Neuronal stem cell (in vitro differentiated cells): ENCODE measurements at places on chromosomes 13 and 19.

GRCh38 chr13:75309981-75310580 is 171.9 kb downstream of the TBC1D4 start:
- DNase-seq: no peak

- no peak for DNase-seq
Observed at GRCh38 chr13:110244071-110244830, 62.7 kb downstream of the COL4A1 start.

GRCh38 chr19:16849168-16849567 is 20.0 kb downstream of the SIN3B start:
- DNase-seq: no peak

GRCh38 chr19:14004619-14005348 is 1.3 kb downstream of the RFX1 start:
- no peak for DNase-seq

DNA sequence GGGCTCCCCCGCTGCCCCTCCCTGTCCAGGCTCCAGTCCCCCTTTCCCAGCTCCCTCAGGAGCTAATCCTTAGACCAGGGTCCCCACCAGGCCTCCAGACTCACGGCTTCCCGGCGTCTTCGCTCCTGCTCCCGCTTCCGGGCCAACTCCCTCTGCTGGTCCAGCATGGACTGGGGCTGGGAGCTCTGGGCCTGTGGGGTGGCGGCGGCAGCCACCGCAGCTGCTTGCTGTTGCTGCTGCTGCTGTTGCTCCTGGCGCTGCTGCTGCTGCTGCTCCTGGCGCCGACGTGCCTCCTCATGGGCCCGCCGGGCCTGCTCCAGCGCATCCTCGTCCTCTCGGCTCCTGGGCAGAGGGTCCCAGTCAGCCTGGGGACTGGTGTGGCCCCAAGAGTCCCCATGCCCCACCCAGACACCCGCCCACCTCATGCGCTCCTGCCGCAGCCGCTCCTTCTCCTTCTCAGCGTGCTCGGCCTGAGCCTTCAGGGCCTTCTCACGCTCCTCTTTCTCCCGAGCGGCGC is 6.4 kb upstream of the EPHX3 start:
- no peak for DNase-seq

DNA sequence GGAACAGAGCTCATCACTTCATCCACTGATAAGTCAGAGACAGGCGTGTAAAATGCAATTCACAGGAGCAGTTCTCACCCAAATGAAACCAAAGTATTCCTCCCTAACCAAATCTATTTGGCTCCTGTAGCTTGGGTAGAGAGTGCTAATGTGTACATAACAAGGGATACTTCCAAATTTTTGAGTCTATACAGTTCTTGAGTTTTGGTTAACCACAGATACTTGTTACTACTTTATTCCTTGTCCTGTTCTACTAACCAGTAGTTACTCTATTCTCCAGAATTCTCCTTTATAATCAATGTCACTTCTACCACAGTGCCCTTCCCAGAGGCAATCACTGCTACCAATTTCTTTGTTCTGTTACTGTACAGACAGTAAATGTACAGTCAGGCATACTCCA is 57.3 kb downstream of the ELF1 start:
- no peak for DNase-seq

- DNase-seq: no peak
Observed at GRCh38 chr19:52451241-52451640, 2.1 kb upstream of the ZNF578 start.
